ENCODE measurements at places on chromosomes 6 and 20.

DNA sequence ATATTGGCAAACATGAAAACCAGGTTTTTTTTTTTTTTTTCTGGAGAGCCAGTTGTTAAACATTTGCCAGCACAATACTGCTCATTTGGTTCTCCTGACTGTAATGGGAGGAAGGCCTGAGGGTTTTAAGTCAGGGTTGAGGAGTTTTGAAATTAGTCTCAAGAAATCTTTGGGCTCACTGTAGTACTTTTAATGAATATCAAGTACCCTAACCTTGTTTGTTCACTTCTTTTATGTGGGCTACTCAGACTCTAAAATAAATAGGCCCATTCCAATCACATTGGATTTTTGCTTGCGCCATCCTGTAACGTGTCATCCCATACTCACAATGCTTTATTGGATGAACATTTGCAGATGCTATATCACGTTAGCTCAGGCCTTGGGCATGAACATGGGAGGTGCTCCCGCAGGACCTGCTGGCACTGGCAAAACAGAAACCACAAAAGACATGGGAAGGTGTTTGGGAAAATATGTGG, 146.9 kb downstream of the DNAH8 start:
- no peak for DNase-seq

GRCh38 chr6:163860287-163861081, 446.0 kb downstream of the QKI start:
- peak; percentile 50 for DNase-seq

GRCh38 chr6:162814426-162814973, 86.7 kb downstream of the PACRG start:
- DNase-seq = no peak

DNA sequence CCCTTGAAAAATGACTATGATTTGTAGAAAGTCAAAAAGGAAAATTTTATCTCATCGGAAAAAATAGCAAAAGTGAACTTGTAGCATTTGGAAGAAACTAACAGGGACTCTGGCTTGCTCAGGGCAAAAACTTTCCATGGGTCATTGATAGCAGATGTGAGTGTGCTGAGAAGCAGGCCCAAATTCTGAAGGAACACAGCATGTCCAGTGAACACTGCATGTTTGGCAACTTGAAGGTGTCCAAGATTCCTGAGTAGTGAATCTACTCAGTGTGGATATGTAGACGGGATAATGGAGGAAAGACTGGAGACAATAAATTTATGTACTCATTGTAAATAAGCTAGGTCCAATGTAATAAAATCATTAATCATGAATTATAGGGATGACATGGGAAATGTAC, 8.2 kb downstream of the SLC17A2 start:
- DNase-seq = peak; percentile 19

- DNase-seq = peak; percentile 84
Observed at GRCh38 chr6:166466178-166467122, 83.7 kb upstream of the MPC1 start.

DNA sequence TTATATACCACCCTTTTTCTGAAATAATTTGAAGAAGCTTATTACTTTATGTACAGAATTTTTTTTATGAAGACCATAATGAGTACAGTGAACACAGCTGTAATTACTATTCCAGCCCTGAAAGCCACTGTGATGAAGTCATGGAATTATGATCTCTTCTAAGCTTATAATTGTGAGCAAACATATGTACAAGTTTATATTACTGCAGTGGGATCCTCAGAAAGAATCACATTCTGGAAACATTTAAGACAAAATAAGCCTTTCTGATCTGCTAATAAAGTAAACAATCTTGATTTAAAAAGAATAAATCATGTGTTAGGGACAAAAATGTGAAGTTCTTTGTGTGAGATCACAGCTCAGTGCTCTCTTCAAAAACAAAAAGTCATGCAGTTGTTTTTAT, 560.4 kb downstream of the CD109 start:
- DNase-seq = no peak

GRCh38 chr20:22568872-22569344, 15.5 kb downstream of the FOXA2 start:
- no peak for DNase-seq

- peak; percentile 96 for DNase-seq
Observed at GRCh38 chr20:11267131-11267761, 593.4 kb upstream of the JAG1 start.

GRCh38 chr20:2729251-2729713, 36.7 kb downstream of the EBF4 start:
- no peak for DNase-seq

DNA sequence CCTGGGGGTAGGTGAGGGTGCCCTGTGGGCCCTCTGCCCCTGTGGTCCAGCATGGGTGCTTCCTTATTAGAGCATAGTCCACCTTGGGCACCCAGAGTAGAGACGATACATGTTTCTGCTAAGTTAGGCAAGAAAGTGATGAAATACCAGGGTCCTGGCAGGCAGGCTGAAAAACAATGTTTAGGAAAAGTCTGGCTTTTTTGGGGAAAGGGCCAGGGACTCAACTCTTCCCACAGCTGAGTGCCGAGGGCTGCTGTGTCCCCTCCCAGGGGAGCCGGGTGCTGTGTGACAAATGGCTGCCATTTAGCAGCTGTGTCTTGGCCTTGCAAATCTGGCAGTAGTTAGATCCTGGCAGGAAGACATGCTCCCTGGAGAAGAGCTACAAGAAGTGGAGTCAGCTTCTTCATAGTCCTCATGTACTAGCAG, 61.5 kb downstream of the RREB1 start:
- peak; percentile 35 for DNase-seq

DNA sequence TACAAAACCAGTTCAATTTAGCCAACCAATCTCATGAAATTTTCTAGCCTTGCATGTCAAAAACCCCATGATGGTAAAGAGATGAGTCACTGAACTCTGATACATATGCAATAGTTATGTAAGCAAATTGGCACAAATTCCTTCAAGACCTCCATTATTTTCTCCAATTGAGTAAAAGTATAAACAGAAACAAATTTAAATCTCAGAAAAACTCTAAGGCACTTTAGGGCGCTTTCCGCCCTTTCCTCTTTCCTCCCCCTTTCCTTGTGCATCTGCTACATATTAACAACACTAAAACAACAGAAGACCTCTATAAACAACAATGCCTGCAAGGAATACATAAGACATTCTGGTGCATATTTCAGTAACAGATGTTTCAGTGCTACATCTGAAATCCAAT, 48.5 kb downstream of the KIF13A start:
- DNase-seq = peak; percentile 28

GRCh38 chr6:148616841-148617240, 130.0 kb upstream of the UST start:
- DNase-seq = no peak

- no peak for DNase-seq
Observed at GRCh38 chr20:60031107-60031506, 72.9 kb downstream of the CDH26 start.

GRCh38 chr6:130198483-130199035, 24.2 kb downstream of the SAMD3 start:
- no peak for DNase-seq

- DNase-seq = peak; percentile 49
Observed at GRCh38 chr6:151317103-151317994, 74.0 kb downstream of the ZBTB2 start.

DNA sequence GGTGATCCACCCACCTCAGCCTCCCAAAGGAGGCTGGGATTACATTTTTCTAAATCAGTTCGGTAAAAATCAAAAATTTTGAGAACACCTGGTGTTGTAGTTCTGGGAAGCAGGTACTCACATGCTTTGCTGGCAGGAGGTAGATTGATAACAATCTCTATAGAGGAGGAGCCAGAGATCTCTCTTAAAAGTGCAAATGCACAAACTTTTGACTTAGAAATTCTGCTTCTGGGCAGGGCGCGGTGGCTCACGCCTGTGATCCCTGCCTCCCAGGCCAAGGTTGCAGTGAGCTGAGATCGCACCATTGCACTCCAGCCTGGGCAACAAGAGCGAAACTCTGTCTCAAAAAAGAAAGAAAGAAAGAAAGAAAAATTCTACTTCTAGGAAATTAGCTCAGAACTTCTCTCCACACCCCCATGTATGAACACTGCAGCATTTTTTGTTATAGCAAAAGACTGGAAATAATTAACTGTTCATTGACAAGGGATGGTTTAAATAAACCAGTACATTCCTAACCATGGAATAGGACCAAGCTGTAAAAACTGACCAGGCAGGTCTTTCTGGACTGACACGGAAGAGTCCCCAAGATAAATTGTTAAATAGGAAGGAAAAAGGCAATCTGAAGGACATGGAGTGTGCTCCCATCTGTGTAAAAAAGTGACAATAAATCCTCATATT, 14.4 kb upstream of the TRIB3 start:
- no peak for DNase-seq

GRCh38 chr6:88599571-88599970, 363.8 kb downstream of the RNGTT start:
- no peak for DNase-seq

DNA sequence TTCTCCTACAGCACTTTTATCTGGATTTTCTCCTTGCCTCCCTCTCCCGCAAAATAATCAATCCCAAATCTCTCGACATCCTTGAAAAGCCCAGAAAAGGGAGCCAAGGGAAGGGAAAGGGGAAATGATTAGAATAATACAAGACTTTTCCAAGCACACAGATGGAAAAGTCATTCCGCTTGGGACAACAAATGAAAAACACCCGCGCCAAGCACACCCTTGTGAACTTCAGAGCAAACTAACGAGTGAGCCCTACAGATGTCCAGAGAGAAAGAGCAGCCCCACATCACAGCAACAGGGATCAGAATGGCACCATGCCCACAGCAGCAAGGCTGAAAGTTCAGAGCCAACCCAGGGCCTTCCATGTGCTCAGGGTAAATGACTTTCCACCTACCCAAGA, 49.6 kb downstream of the NINL start:
- no peak for DNase-seq

- DNase-seq = no peak
Observed at GRCh38 chr6:116954938-116955337, 77.9 kb downstream of the RFX6 start.

- no peak for DNase-seq
Observed at GRCh38 chr6:16228709-16229665, 9.4 kb upstream of the GMPR start.

GRCh38 chr6:53699462-53699861, 33.9 kb upstream of the KLHL31 start:
- DNase-seq = no peak

DNA sequence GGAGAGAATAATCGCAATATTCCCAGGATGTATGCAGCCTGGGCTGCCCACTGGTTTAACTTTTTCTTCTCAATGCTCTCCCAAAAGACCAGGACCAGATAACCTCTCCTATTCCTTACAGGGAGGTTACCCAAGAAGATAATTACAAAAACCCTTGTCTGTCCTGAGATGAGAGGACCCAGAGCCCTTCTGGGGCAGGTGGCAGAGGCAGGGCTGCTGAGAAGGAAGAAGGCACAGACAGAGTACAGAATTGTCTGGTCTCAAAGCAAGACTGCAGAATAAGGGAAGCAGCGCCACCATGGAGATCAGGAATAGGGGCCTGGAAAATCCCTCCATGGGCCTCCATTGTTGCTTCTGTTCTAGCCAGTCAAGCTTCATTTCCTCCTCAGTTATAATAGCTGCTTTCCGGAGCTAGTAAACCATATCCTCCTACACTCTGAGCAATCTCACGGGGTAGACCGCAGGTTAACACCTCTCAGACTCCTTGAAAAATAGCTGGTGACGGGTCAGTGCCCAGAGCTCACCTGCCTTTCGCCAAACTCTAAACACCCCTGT, 463 bp upstream of the HLA-DMB start:
- DNase-seq = no peak

GRCh38 chr6:144159742-144160141, 9.4 kb downstream of the STX11 start:
- no peak for DNase-seq

- no peak for DNase-seq
Observed at GRCh38 chr20:32432277-32432676, 74.1 kb downstream of the ASXL1 start.

GRCh38 chr20:5886788-5887187, 63.5 kb downstream of the TRMT6 start:
- DNase-seq = no peak

DNA sequence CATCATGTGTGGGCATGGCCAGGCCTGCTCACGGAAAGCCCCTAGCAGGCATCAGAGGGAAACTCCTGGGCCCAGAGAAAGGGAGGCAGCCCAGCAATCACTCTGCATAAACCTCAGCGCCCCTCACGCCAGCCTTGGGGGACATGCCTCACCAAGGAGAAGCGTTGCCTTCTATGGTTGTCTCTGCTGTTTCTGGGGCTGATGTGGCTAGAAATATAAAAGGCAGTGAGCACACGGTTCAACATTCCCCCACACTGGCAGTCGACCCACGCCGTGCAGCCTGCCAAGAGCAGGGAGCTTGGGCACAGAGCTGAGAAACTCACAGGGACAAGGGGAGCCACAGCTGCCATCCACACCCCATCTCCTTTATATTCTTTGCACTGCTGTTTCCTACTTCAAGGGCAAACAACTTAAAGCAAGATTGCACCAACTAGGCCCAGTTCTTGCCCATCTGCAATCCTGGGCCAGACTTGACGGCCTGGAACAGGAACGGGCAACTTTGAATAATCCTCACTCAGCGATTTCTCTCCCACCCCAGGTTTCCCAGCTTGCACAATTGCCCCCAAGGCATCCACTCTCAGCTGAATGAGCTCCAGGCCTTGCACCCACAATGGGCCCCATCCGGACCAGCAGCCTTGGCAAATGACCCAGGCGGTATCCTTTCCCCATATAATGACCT, 35.5 kb upstream of the FOXC1 start:
- DNase-seq = no peak

- DNase-seq = no peak
Observed at GRCh38 chr20:15547119-15547518, 1026.1 kb downstream of the KIF16B start.

DNA sequence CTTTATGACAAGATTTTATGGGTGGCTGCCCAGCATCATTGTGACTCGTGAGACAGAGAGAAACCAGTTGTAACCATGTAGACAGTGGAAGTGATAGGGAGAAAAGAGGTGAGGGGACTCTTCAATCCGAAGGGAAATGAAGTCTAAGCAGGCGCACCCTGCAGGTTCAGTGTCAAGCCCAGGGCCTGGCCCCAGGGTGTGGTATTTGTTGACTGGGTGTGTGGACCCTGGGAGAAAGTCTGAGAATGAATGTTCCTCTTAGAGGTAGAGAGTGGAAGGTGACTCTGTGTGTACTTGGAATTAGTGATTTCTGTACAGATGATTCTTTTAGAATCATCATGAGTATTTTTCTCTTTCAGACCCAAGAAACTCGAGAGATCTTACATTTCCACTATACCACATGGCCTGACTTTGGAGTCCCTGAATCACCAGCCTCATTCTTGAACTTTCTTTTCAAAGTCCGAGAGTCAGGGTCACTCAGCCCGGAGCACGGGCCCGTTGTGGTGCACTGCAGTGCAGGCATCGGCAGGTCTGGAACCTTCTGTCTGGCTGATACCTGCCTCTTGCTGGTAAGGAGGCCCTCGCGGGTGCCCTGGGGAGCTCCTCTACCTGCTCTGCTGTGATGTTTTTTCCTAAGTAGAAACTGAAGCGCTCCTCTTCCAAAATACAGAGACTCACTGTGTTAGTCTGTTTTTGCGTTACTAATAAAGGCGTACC, 68.0 kb downstream of the PTPN1 start:
- no peak for DNase-seq

- no peak for DNase-seq
Observed at GRCh38 chr6:14964556-14965270, 281.2 kb upstream of the JARID2 start.

- peak; percentile 24 for DNase-seq
Observed at GRCh38 chr6:40312213-40313015, 274.8 kb downstream of the LRFN2 start.
